Ascending aorta (tissue), 2 donors: ENCODE measurements at places on chromosomes 3 and 15. TPM values are rescaled to one million over a fixed set of nuclear protein-coding genes. Genes with fewer than 3 reads are reported as not detected.

KLHL40 gene
- total RNA-seq, result not detected

TM4SF1 gene
- total RNA-seq, result 487 TPM

FSTL1 gene
- total RNA-seq, result 790 TPM

CA12 gene
- total RNA-seq, result 10.7 TPM

GRK7 gene
- total RNA-seq, result not detected

TIGIT gene
- not detected for total RNA-seq

SPTSSB gene
- total RNA-seq, result not detected

DLL4 gene
- total RNA-seq, result 30.2 TPM

ANKRD34C gene
- total RNA-seq, result not detected

STAB1 gene
- 363 TPM for total RNA-seq
